ENCODE measurements at places on chromosomes 1 and 21.

- no peak for DNase-seq
Measured at GRCh38 chr1:110982320-110982719, 18.6 kb upstream of the LRIF1 start.

DNA sequence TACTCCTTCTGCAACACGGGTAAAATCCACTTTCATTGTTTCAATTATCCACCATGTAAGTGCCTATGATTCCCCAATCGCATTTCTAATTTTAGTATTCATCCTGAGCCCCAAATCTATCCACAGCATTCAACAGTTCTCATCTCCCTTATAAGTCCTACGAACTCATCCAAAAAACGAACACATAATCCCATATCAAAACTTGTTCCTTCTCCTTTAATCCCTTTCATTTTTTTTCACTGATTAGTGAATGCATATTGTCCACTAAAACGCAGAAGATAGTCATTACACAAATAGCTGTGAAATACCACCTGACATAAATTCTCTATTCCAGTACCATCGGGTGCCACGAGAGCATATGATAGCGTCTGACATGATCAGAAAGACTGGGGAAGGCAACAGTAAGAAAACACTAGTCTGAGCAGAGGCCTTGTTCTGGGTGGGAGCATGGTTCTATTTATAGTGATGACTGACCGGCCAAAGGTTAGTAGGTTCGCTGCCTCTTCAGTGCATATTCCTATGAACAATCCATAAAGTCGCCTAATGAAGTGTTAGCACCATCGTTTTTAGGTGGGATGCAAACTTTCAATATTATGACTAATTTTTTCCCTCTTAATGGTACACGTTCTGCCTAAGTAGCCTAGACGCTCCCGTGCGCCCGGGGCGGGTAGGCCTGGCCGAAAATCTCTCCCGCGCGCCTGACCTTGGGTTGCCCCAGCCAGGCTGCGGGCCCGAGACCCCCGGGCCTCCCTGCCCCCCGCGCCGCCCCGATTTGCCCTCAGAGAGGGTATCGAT lies 648 bp downstream of the ATP5PF start:
- peak; percentile 32 for DNase-seq

DNA sequence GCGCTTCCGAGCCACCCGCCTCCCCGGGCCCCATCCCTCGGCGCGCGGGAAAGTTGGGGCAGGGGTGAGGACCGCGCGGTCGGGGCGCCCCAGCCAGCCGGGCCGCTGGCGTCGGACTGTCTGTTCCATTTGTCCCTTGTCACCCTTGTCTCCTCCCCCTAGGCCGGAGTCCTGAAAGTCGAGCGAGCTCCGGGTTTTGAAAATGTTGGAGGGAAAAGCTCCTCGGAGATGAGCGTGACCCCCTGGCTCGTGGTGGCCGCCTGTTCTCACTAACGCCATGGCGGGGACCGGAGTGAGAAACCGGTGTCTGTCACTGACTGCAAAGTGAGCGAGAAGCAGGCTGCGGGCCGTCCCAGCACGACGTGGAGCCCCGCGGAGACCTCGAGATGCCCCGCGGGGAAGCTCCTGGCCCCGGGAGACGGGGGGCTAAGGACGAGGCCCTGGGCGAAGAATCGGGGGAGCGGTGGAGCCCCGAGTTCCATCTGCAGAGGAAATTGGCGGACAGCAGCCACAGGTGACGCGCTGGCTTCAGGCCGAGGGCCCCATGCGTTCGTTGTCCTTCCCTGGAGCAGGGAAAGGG lies 491 bp downstream of the PER3 start:
- DNase-seq, result no peak

GRCh38 chr1:7648761-7649384 lies 122.2 kb upstream of the VAMP3 start:
- DNase-seq, result no peak

DNA sequence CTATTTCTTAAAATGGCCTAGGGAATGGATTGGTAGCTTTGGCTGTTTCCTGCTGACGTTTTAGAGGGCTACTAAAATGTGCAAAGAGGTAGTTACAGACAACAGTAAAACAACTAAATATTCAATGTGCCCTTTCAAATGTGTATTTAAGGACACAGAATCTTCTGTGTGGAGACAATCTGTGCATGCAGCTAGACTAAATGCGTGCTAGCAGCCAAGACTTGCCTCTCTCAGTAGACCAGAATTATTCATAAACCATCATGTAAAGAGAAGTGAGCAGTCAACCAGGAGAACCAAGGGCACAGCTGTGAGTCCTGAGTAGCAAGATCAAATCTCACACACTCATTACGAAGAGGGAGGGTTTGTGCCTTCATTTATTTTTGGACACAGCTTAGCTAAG lies 160.2 kb upstream of the GREM2 start:
- DNase-seq, result no peak

DNA sequence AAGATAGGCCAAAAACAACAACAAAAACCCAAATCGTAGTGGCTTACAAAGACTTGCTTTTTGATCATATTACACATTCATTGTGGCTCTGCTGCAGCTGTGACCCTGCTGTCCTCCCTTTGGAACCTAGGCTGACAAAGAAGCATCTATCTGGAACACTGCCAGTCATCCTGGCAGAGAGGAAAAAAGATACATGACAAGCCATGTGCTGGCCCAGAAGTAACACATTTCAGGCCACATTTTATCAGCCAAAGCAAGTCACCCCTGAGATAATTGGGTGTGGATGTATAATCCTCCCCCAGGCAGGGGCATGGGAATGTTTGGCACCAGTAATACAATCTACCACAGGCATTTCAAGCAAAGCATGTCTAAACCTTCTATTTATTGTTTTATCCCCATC lies 37.2 kb upstream of the AGO1 start:
- no peak for DNase-seq

GRCh38 chr1:71666609-71667008 lies 585.8 kb upstream of the ZRANB2 start:
- no peak for DNase-seq

DNA sequence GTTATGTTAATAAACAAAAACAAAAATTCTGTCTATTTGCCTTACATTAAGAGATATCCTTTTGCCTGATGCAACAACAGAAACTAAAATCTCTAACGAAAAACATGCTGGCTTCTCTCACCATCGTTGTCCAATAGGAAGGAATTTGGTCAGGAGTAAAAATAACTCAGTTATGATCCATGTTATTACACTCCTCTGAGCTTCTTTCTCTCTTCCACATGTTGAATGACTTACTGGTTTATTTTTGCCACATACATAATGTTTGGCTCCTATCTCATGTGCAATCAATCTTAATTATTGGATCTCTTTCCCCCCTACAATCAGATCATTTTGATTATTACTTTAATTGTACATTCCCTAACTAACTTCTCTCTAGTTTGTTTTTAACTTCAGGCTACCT lies 688.4 kb downstream of the USP25 start:
- DNase-seq, result no peak

- no peak for DNase-seq
Measured at GRCh38 chr1:244052728-244053312, 1.7 kb downstream of the ZBTB18 start.

DNA sequence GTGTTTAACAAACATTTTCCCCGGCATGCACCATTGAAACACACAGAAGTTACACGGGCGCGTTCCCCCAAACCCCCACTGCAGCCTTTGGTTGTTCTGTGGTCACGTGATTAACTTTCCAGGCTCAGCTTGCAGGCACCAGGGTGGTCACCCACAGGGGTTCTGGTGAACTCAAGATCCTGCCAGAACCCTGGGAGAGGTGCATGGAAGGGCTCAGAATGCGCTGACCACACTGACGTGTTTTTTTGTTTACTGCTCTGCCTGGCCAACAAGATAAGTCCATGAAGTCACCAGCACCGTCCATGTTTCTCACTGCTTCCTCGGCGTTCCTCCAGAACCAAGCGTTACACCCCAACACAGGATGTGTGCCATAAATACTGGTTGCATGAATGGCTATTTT lies 229.5 kb upstream of the VAMP3 start:
- DNase-seq, result no peak

GRCh38 chr1:12185918-12186678 lies 19.3 kb downstream of the TNFRSF1B start:
- no peak for DNase-seq

- no peak for DNase-seq
Measured at GRCh38 chr1:243378669-243379068, 122.8 kb downstream of the SDCCAG8 start.

- DNase-seq, result no peak
Measured at GRCh38 chr1:25657121-25657882, 40.7 kb downstream of the MAN1C1 start.

- no peak for DNase-seq
Measured at GRCh38 chr1:206631085-206631509, 4.2 kb upstream of the DYRK3 start.

DNA sequence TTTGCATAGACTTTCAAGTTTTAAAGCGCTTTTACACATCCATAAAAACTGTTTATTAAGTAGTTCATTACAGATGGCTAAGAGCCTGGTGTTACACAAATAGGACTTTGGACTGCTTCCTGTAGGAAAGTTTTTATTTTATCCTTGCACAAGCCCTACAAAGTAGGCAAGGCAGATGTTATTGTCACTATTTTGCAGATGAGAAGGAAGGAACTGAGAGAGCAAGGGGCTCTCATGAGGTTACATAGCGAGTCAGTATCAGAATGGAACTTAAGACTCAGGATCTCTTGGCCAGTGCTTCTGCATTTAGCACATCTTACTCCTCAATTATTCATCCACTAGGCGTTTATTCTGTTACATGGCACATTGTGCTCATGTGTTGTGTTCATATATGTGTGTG lies 2.6 kb upstream of the MAPKAPK2 start:
- DNase-seq, result no peak

DNA sequence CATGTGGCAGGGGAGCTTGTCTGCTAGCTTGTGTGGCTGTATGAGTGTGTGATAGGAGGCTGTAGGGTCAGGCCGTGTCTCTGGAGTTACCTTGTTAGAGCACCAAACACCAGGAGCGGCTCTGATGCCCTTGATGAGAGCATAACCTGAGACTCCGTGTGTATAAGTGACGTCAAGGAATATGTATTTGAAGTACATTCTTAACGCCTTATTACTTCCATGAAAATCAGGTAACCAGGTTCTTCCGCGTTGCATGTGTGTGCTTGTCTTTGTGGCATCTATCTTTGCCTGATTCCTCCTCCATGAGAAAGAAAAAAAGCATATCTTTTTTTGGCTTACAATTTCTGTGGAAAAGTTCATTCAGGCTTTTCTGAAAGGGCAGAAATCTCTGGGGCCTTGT lies 4.6 kb downstream of the OLFML3 start:
- DNase-seq, result no peak

DNA sequence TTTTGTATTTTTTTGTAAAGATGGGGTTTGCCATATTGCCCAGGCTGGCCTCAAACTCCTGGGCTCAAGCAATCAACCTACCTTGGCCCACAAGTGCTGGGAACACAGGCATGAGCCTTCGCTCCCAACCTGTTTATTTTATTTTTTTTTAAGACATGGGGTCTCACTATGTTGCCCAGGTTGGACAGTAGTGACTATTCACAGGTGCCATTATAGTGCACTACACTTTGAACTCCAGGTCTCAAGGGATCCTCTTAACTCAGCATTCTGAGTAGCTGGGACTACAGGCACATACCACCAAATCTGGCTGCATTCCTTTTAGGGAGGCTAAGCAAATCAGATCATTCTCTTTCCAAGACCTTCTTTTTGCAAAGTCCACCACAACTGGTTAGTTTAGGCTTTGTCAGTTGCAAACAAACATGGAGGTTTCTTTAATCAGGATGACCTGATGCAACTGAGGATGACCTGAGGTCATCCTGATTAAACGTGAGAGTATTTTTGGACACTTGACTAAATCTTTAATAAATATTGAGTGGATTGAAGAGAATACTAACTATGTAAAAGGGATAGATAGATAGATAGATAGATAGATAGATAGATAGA lies 30.0 kb upstream of the RALGPS2 start:
- DNase-seq, result no peak

DNA sequence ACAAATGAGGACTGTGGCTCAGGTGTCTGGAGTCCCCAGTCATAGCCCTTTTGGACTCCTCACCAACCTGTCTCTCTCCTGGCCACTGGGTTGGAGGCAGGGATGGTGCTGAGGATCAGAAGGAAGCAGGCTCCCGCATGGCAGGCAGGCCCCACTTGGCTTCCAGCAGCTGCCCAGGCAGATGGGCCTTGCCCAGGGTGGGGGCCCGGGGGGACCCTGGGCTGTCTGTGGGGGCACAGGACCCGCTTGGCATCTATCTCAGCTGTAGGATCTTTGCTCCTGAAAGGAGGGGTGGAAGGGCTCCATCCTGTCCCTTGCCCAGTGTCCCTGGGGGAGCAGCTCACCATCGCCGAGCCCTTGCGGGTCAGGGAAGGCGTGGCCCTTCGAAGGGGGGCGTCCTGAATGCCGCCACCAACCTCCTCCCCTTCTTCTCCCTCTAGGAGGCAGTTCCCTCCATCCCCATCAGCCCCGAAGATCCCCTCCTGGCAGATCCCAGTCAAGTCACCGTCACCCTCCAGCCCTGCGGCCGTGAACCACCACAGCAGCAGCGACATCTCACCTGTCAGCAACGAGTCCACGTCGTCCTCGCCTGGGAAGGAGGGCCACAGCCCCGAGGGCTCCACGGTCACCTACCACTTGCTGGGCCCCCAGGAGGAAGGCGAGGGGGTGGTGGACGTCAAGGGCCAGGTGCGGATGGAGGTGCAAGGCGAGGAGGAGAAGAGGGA lies 154.5 kb downstream of the PEX14 start:
- no peak for DNase-seq

DNA sequence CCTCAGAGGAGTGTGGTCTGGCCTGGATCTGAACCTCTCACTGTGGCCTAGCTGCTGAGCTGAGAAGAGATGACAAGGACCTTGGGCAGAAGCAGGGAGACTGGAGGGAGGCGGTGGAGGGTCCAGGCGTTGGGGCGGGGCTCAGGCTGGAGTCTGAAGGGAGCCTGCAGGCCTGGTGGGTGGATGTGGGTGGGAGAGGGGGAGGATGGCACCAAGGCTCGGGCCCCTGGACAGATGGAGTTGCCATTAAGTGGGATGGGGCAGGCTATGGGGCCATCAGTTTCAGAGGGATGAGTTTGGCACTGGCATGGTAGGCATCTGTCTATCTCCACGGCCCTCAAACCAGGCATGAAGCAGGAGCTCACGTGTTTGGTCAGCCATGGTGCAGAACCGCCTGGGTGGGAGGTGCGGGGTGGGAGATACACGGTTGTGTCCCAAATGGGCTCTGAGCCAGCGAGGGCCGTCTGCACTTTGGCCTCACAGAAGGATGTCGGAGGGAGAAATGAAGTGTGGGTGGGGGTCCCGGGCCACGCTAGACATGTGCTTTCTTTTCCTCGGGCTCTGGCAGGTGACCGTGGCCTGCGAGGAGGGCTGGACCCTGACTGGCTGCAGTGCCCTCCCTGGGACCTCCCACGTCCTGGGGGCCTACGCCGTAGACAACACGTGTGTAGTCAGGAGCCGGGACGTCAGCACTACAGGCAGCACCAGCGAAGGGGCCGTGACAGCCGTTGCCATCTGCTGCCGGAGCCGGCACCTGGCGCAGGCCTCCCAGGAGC lies 23.6 kb downstream of the PCSK9 start:
- DNase-seq, result no peak

- no peak for DNase-seq
Measured at GRCh38 chr1:235724730-235725129, 75.1 kb upstream of the GNG4 start.

DNA sequence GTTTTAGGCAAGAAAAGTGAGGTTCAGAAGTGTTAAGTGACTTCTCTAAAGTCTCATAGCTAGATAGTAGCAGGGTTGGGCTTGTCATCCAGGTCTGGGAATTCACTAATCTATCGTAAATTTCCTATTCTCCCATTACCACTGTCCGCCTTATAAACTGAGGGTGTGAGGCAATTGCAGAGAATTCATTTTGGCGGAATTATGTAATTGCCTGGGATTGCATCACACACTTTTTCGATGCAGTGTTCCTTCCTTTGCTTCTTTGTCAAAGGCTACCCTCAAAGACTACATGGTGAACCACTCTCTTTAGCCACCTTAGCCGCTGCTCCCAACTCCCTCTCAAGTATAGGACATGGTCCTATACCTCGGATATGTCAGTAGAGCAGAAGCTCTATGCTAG lies 19.1 kb downstream of the SELP start:
- DNase-seq, result no peak

Measured in stimulated activated CD4-positive, alpha-beta T cell treated with anti-CD3 and anti-CD28 coated beads, Interleukin-15, amount 100 ng/mL, for 1 hour (primary cell).